ENCODE measurements at places on chromosomes 3 and 15. TPM values are rescaled to one million over a fixed set of nuclear protein-coding genes. Genes with fewer than 3 reads are reported as not detected.
A peak's percentile ranks its signal among the peaks of the same experiment; 100 is the strongest.

DNA sequence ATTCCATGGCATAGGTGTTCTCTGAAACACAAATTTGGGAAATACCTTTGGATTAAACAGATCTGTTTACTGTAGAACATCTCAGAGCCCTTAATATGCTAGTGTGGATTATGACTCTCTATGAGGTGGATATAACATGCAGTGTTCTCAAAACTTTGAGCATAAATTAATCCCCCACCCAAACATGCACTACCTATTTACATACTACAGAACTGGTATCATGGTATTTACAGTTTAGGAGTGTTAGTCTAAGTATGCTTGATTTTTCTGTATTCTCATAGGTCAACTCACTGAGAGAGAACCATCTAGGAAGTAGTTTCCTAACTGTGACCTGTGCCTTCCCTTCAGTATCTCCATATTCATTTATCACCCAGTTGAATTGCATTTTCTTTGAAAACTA is 30.9 kb upstream of the ZNF609 start:
- H3K4me1 ChIP-seq: peaks cover 6% of the 10 kb centered on the region
- H3K36me3 ChIP-seq: peaks cover 3% of the 10 kb centered on the region
- H3K27ac ChIP-seq: no peak overlapping the region
- no peaks in the 10 kb centered on the region for H3K27me3 ChIP-seq
- no peak for DNase-seq
- no peak overlapping the region for H3K4me3 ChIP-seq

DNA sequence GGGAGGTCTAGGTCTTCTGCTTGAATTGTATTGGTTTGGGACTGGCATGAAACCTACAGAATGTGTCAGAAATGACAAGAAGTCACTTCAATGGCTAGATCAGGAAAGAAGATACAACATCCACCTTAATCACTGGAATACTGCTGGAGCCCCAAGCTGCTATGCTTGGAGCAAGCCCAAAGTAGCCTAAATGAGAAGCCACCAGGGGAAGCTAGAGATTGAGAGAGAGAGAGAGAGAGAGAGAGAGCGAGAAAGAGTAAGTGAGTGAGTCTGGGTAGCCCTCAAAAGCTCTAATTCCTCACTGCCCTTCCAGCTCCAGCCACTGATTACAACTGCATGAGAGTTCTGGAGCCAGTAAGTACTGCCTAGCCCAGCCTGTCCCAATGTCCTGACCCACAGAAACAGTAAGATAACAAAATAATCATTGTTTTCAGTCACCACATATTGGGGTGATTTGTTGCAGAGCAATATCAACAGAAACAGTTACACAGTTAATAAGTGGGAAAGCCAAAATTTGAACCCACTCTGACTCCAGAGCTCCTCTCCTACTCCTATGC is 529.2 kb upstream of the GOLIM4 start:
- DNase-seq: no peak
- no peak overlapping the region for H3K27ac ChIP-seq
- no peak overlapping the region for H3K4me3 ChIP-seq

DNA sequence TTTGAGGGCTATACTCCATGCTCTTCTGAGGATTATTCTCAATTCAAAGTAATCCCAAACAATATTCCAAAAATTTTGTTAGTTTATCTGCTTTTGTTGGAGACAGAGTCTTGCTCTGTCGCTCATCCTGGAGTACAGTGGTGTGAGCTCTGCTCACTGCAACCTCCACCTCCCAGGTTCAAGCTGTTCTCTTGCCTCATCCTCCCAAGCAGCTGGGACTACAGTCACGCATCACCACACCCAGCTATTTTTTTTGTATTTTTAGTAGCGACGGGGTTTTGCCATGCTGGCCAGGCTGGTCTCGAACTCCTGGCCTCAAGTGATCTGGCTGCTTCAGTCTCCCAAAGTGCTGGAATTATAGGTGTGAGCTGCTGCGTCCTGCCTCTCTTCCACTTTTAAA is 39.1 kb downstream of the MEF2A start:
- no peaks in the 10 kb centered on the region for H3K4me1 ChIP-seq
- no peak overlapping the region for H3K27ac ChIP-seq
- no peak overlapping the region for H3K4me3 ChIP-seq
- DNase-seq: no peak

GRCh38 chr3:122403489-122403888 is 12.4 kb downstream of the WDR5B start:
- no peak for DNase-seq
- H3K4me3 ChIP-seq: no peak overlapping the region

DNA sequence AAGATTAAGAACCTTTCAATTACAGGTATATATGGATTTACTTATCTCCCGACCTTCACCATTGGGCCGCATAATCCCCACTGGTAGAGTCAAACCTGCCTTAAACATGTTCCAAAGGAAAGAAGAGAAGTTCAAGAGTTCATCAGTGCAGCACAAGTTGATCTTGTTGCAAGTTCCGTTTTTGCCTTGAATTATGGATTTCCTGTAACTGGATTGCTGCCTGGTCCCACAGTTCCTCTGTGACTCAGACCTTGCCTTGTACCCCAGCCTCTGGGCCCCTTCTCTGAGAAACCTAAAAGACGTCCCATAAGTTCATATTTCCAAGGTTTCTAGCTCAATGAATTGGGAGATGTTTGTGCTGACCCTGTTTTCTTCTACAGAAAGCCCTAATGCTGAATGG is 112.5 kb upstream of the THBS1 start:
- H3K4me1 ChIP-seq: no peaks in the 10 kb centered on the region
- no peak for DNase-seq
- H3K36me3 ChIP-seq: no peaks in the 10 kb centered on the region

DNA sequence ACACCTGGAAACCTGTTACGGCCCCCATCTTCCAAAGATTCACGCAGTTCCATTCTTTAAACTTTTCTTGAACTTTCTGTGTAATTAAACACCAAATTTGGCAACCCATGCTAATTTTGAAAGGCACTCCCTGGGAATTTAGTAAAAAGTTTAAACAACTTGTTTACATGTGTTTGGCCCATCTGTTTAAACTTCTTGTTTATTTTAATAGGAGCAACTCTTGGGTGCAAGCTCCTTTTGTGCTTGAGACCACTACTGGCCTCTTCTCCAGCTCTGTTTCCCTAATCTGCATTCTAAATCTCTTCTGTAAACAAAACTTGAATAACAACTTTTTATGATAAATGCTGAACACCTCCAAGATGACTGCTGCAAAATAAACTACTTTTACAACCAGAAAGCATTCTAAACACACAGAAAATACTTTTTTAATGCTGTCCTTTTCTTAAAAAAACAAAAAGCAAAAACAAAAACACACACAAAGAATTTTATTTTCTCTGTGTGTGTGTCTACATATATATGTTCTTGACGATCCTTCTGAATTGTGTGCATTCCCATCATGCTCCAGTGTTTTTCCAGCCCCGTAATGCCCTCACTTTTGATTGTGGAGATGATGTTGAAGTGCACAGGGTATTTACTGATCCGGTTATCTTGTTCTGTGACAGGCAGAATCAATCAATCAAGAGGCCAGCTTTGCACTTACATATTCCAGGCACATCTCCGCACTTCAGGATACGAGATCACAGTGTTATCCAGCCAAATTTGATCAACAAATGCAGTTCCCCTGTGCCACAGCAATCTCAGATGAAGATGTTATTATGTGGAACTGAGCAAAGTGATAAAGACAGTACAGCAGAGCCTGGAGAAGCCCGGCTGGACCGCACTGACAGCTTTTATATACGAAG is 416.9 kb downstream of the FOXP1 start:
- no peaks in the 10 kb centered on the region for H3K4me1 ChIP-seq
- no peak overlapping the region for H3K27ac ChIP-seq
- no peak overlapping the region for H3K4me3 ChIP-seq
- no peaks in the 10 kb centered on the region for H3K36me3 ChIP-seq
- no peaks in the 10 kb centered on the region for H3K27me3 ChIP-seq

GRCh38 chr3:141646760-141647561 is 91.1 kb upstream of the RNF7 start:
- no peak overlapping the region for H3K4me3 ChIP-seq
- H3K27me3 ChIP-seq: no peaks in the 10 kb centered on the region
- no peaks in the 10 kb centered on the region for H3K4me1 ChIP-seq

- no peak for DNase-seq
- no peaks in the 10 kb centered on the region for H3K36me3 ChIP-seq
- no peak overlapping the region for H3K27ac ChIP-seq
- no peak overlapping the region for H3K4me3 ChIP-seq
- no peaks in the 10 kb centered on the region for H3K4me1 ChIP-seq
These were observed 45.1 kb downstream of the NR1I2 start for GRCh38 chr3:119826711-119827608.

DNA sequence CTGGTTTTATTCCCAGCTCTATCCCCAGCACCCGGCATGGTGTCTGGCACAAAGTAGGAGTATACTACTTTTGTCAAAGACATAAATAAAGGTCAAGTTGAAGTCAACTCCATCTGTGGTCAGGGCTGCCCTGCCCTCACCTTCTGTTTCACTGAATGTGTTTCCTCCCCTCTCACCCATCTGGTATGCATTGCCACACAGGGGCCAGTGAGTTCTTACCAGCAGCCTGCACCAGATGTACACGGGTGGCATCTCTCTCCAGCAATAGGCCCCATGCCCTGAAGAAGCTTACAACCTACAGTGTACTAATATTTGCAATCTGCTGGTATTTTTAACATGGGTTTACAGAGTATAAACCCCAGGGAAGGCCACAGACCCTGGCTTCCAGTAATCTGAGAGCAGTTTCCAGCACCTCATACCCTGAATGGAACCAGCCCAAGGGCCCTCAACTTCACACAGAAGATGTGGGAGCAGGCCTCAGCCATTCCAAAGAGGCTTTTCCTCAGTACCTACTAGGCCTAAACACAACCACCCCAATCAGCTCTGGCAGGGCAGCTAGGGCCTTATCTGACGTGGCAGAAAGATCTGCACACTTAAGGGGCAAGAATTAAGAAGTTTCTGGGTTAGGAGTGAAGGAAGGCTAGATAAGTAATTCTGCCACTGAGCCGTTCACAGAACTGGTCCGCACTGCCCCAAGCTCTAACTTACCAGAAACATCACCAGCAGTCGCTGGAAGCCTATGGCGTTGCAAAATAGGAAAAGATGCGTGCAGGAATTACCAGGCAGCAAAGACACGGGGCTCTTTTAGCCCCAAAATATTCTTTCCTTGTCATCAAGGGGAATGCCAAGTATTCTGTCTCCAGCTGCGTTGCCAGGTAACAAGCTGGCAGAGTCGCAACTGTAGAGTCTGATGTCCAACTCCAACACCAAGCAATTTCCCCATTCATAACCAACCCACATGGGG is 2.1 kb downstream of the IDH2 start:
- no peak for DNase-seq
- H3K4me1 ChIP-seq: peaks cover 18% of the 10 kb centered on the region
- H3K27ac ChIP-seq: no peak overlapping the region
- no peaks in the 10 kb centered on the region for H3K36me3 ChIP-seq
- no peaks in the 10 kb centered on the region for H3K27me3 ChIP-seq

- H3K36me3 ChIP-seq: no peaks in the 10 kb centered on the region
- H3K27ac ChIP-seq: no peak overlapping the region
- H3K4me3 ChIP-seq: no peak overlapping the region
- H3K27me3 ChIP-seq: no peaks in the 10 kb centered on the region
- no peaks in the 10 kb centered on the region for H3K4me1 ChIP-seq
- DNase-seq: no peak
These were observed 23.2 kb downstream of the ALS2CL start for GRCh38 chr3:46670000-46670890.

DNA sequence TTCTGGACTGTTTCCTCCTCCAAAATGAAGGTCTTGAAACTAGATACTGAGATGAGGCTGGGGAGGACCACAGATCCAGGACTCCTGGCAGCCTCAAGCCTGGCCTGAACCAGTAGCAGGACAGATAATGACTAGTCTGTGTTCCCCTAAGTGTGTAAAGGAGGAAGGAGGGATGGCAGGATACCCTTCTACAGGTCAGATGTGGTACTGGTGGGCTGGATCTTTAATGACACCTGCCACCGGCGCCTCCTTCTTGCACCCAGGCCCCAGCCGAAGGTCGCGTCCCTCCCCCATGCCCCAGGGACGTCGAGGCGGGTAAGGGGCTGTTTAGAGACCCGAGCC is 556 bp downstream of the USP19 start:
- DNase-seq: no peak
- H3K27ac ChIP-seq: peak overlapping the region; percentile 90
- H3K27me3 ChIP-seq: no peaks in the 10 kb centered on the region

DNA sequence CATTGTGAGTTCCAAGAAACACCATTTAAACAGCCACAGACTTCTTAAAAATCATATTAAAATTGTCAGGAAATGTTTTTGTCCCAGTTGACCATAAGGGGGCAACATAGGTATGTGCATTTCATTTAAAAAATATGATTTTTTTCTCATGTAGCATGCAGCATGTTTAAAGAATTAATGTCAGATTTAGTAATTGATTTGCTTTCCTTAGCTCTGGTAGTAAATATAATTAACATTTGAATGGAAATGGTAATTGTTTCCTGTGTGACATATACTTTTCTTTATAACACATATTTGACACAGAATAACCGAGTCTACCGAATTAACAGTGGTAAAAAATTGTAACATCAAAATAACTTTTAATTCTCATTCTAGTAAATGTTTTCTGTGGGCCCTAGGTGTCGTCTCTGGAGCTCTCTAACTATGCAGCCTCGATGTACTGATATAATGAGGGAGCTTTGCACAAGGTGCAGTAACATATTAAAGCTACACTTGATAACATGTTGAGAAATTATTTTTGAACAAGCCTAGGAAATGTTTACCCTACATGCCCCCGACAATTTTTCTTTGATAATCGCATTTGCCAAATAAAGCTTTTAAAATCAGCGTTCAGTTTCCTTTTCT is 34.9 kb downstream of the NXPE3 start:
- no peaks in the 10 kb centered on the region for H3K4me1 ChIP-seq
- no peak for DNase-seq
- no peak overlapping the region for H3K4me3 ChIP-seq
- no peak overlapping the region for H3K27ac ChIP-seq

DNA sequence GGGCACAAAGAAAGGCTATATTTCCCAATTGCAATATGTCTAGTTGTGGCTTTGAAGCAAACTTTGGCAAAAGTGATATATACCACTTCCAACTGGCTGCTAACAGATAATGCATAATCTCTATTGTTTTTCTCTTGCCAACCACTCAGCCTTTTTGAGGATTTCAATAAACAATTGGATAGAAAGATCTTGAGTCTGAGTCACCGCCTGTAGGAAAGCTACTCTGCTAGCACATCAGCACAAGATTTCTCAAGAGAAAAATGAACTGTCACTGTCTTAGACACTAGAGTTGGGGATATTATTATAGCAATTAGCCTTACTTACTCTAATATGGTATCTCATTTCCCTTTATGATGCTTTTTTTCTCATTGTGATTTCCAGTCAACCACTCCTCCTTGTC is 119.7 kb downstream of the SST start:
- no peaks in the 10 kb centered on the region for H3K4me1 ChIP-seq
- H3K27me3 ChIP-seq: no peaks in the 10 kb centered on the region
- no peak for DNase-seq
- no peak overlapping the region for H3K27ac ChIP-seq
- no peaks in the 10 kb centered on the region for H3K36me3 ChIP-seq

GRCh38 chr3:115689928-115690327 is 66.6 kb downstream of the GAP43 start:
- H3K27ac ChIP-seq: no peak overlapping the region
- no peaks in the 10 kb centered on the region for H3K4me1 ChIP-seq
- H3K27me3 ChIP-seq: no peaks in the 10 kb centered on the region
- no peak for DNase-seq
- no peaks in the 10 kb centered on the region for H3K36me3 ChIP-seq

GCSAM gene
- 0.42 TPM for polyA plus RNA-seq

EPHA3 gene
- 2.1 TPM for polyA plus RNA-seq

SIDT1 gene
- polyA plus RNA-seq: 5.0 TPM

ADCY5 gene
- polyA plus RNA-seq: 16.5 TPM

ZWILCH gene
- 77.5 TPM for polyA plus RNA-seq

ZNF445 gene
- polyA plus RNA-seq: 8.5 TPM

MRPL3 gene
- polyA plus RNA-seq: 104 TPM

GALNT15 gene
- 16.5 TPM for polyA plus RNA-seq

All from testis (tissue), 5 donors.